Eye (tissue), 1 donor: ENCODE measurements at places on chromosomes 5 and 9.

GRCh38 chr9:6243746-6244145 is 28.1 kb downstream of the IL33 start:
- no peak for DNase-seq

- no peak for DNase-seq
Measured at GRCh38 chr9:105118636-105119035, 125.8 kb upstream of the SLC44A1 start.

DNA sequence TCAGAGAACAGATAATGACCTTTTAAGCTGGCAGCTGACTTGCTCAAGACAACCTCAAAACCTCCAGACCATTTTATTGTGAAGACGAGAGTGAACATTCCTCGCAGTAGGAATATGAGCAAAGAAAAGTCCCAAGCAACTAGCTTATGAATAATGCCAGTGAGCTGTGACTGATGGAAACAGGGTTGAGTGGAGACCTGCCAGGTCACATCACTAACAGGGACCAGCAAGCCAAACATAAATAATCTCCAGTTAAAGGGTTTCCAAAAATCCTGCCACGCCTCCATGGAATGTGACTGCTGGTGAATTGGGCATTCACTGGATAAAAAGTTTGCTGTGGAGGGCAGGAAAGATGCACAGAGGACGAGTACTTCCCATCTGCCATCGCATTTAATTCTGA is 185.4 kb downstream of the CRB2 start:
- peak; percentile 69 for DNase-seq

GRCh38 chr5:84805473-84805872 is 420.8 kb upstream of the EDIL3 start:
- DNase-seq, result no peak

DNA sequence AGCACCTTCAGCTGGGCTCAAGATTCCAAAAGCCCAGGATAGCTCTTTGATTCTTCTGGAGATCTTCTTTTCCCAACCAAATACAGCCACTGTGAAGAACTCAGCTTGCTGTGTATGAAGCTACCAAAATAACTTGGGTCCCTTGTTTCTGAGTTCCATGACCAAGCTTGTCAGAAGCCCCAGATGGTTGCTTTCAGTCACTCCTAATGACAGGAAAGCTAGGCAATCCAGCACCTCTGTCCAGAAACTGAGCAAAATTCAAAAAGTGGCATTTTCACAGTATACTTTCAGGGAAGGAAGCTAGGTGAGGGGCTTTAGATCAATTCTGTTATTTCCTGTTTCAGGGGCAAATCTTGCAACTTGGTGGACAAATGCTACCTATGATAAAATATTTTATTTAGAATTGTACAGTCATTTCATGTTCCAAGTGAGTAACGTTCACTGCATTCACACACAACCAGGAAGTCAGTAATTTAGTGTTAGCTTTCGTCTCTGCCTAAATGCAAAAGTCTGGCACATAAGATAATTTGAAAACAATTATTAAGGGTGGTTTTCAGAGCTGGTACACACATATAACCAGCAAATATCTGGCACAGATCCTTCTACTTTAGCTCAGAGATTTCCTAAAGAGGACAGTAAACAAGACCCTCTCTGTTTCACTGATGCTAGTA is 330.1 kb downstream of the GLIS3 start:
- no peak for DNase-seq

- no peak for DNase-seq
Measured at GRCh38 chr5:35904443-35905132, 33.8 kb downstream of the CAPSL start.

DNA sequence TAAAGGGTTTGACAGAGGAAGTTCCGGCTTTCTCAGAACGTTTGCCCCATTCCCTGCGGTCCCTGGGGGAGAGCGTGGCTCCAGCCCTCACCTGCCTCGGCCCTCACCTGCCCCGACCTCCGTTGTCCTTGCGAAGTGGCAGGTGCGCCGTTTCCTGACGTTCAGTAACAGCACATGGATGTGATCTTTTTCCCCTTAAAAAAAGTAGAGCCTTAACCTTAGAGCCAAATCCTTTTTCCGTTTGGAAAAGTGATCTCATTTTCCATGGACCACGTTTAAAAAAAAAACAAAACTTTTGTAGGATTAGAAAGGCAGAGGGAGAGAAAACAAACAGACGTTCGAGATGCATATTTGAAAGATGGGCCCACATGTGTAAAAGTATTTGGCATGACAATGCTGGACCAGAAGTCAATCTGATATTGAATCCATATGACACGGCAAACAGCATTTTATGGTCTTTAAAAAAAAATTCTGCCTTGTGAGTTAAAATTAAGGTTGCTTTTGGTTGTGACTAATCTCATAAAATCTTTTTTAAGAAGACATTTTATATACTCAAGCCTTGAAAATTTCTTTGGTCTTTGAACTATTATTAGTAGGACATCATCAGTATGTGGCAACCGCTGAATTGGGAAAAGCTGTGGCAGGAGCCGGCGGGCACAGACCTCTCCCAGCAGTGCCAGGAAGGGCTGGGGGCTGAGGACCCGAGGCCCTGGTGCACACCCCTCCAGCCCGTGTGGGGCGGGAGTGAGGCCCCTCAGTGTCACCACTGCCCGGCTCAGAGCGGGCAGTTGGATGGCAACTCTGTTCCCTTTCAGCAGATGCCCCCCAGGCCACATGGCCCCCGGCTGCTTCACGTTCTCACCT is 42.5 kb upstream of the EXOC3 start:
- DNase-seq, result peak; percentile 81

- no peak for DNase-seq
Measured at GRCh38 chr9:16030528-16031185, 477.8 kb downstream of the CCDC171 start.

DNA sequence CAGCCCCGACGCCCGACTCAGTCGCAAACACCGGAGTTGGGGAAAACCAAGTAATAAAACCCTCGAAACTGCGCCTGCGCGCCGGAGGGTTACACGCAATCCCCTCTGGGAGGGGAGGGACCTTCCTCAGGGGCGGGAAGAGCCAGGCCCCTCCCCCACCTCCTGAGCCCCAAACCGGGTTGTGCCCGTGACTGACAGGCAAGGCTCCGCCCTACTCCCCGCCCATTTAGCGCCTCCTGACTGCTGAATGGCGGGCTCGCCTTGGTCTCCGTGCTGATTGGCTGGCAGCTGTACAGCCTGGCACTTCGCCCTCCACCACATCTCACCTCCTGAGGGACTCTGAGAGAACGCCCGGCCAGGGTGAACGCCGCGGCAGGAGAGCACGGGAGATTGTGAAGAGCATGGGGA is at the start of gene PRDM9:
Gene PRDM9, plus strand, starts transcription at position 332 of the 408 bp plus-strand sequence. CDS start 1,425 bp downstream, outside the sequence.
- peak; percentile 53 for DNase-seq

GRCh38 chr5:168851902-168852321 is 272.7 kb upstream of the PANK3 start:
- peak; percentile 67 for DNase-seq

GRCh38 chr5:139660105-139660922 is 12.2 kb downstream of the CXXC5 start:
- DNase-seq, result peak; percentile 68

DNA sequence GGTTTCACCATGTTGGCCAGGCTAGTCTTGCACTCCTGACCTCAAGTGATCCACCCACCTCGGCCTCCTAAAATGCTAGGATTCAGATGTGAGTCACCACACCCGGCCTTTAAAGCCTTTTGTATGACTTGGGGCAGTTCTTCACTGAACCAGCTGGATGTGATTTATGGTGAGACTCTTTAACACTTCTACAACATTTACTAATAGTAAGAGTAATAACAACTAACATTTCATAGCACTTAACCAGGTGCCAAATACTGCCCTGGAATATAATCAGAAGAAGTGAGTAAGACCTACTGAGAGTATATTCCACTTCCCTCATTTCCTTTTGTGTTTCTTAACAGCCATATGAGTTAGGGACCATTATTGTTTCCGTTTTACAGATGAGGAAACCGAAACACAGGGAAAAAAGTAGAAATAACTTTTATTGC is 10.0 kb downstream of the ZSWIM6 start:
- DNase-seq, result no peak

DNA sequence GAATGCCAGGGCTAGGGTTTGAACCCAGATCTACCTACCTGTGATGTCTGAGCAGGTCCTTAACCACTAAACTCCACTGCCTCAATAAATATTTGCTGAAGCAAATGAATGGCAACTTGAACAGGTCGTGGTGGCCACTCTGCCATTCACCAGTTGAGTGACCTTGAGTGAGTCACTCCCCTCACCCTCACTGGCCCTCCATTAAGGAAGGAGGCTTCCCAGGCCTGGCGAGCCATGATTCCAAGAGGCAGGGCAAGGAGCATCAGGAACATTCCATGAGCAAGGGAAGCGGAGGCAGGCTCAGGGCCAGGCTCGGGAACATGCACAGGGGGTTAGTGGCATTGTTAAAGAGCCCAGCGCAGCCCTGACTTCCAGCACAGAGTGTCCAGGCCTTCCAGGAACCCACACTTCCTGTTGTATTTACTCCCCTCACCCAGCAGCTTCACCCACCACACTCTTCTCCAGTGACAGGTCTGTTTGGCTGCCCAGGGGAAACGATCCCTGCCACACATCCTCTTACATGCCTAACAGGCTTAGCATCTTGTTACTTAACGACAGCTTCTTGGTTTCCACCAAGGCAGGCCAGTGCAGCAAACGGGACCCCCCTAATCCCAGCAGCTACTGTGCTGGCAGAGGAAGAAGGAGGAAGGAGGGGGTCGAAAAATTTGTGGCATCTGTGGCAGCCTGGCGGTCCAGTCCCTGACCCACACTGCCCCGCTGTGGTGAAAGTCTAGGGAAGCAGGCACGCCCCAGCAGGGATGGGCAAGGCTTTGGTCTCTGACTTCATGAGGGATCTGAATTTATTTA is 43.7 kb upstream of the TTC1 start:
- peak; percentile 78 for DNase-seq

- DNase-seq, result no peak
Measured at GRCh38 chr9:34396276-34397214, 19.8 kb upstream of the MYORG start.

DNA sequence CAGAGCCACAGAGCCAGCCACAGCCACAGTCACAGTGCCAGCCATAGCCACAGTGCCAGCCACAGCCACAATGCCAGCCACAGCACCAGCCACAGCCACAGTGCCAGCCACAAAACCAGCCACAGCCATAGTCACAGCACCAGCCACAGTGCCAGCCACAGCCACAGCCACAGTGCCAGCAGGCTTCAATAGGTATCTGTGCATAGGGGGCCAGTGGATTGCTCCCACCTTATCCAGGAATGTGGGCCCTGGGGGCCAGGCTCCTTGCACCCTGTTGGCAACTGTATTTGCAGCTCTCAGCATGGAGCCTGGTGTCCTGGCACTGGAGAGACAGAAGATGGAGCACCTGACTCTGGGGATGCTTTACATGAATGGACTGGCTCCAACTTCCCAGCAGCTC is 111.7 kb upstream of the IRX2 start:
- no peak for DNase-seq

GRCh38 chr5:50744776-50745175 is 78.3 kb downstream of the PARP8 start:
- no peak for DNase-seq

GRCh38 chr9:88604836-88605511 is 70.0 kb downstream of the NXNL2 start:
- no peak for DNase-seq

DNA sequence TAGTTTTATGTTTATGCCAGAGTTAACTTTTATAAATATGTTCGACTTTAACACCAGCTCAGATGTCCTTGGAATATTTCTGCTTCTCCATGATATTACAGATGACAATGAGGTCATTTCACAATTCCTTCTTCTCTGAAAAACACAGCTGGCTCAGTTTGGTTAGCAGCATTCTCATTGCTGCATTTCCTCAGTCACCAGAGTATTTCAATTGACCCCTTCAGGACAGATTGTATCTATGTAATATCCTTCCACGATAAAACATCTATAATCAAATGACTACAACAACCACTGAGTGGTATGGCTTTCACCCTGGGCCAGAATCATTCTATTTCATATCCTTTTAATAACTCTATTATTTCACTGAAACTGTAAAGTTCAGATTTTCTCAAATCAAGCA is 148.7 kb downstream of the OXCT1 start:
- DNase-seq, result peak; percentile 3

- DNase-seq, result peak; percentile 13
Measured at GRCh38 chr9:124004593-124004992, 7.0 kb upstream of the LHX2 start.

DNA sequence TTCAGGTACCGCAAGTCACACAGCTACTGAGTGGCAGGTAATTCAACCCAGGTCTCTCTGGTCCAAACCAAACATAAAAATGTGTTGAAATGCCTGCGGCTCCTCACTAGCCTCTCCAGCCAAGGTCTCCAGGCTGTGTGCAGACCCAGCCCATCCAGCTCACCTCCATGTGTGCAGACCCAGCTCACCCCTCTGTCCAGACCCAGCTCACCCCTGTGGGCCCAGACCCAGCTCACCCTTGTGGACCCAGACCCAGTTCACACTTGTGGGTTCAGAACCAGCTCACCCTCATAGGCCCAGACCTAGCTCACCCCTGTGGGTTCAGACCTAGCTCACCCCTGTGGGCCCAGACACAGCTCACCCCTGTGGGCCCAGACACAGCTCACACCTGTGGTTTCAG is 188.0 kb upstream of the ADCY2 start:
- no peak for DNase-seq

DNA sequence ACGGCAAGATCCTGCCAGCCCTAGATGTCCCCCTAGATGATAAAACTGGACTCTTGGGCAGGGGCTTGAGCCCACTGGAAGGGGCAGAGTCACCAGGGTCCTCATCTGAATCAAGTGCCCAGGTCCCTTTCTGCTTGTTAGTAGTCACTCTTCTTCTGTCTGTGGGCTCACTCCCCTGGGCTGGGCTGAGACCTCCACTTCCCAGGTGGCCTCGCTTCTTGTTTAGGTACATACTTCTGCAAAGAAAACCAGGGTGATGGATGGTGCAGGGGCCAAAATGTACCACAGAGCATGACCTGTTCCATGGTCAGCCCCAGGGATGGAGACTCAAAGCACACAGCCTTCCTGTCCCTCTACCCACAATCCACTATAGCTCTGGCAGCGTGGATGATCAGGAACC is 845 bp upstream of the SLC46A2 start:
- no peak for DNase-seq

- DNase-seq, result no peak
Measured at GRCh38 chr5:34415559-34416198, 240.4 kb upstream of the RAI14 start.

DNA sequence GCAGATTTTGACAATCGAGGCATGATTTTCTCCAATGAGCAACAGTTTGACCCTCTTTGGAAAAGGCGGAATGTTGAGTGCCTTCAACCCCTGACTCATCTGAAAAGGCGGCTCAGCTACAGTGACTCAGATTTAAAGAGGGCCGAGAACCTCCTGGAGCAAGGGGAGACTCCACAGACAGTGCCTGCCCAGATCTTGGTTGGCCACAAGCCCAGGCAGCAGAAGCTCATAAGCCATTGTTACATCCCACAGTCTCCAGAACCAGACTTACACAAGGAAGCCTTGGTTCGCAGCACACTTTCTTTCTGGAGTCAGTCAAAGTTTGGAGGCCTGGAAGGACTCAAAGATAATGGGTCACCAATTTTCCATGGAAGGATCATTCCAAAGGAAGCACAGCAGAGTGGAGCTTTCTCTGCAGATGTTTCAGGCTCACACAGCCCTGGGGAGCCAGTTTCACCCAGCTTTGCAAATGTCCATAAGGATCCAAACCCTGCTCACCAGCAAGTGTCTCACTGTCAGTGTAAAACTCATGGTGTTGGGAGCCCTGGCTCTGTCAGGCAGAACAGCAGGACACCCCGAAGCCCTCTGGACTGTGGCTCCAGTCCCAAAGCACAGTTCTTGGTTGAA is 13.6 kb downstream of the PTPDC1 start:
- DNase-seq, result no peak
